ENCODE measurements at places on chromosomes 5 and 9. TPM values are rescaled to one million over a fixed set of nuclear protein-coding genes. Genes with fewer than 3 reads are reported as not detected.

Gene SPINK9
- not detected for total RNA-seq

GRCh38 chr9:129273136-129273895 is 95.3 kb upstream of the IER5L start:
- no peak for DNase-seq
- H3K36me3 ChIP-seq: no peaks in the 10 kb centered on the region
- no peaks in the 10 kb centered on the region for H3K27me3 ChIP-seq
- H3K27ac ChIP-seq: no peak overlapping the region
- no peaks in the 10 kb centered on the region for H3K4me1 ChIP-seq
- H3K4me3 ChIP-seq: no peak overlapping the region

GRCh38 chr5:42121401-42121800 is 196.3 kb downstream of the FBXO4 start:
- DNase-seq: no peak
- H3K4me3 ChIP-seq: no peak overlapping the region
- H3K27ac ChIP-seq: no peak overlapping the region

Gene GNAQ
- total RNA-seq: 13.4 TPM

Gene HCN1
- 5.5 TPM for total RNA-seq

- no peak overlapping the region for H3K4me3 ChIP-seq
- H3K36me3 ChIP-seq: peaks cover 4% of the 10 kb centered on the region
- peak; percentile 74 for DNase-seq
- H3K4me1 ChIP-seq: peaks cover 55% of the 10 kb centered on the region
- H3K27me3 ChIP-seq: no peaks in the 10 kb centered on the region
These were observed 96.8 kb downstream of the ZNF608 start for GRCh38 chr5:124649491-124650146.

GRCh38 chr5:22521521-22521920 is 331.6 kb downstream of the CDH12 start:
- H3K36me3 ChIP-seq: no peaks in the 10 kb centered on the region
- H3K27ac ChIP-seq: no peak overlapping the region
- no peaks in the 10 kb centered on the region for H3K27me3 ChIP-seq
- no peaks in the 10 kb centered on the region for H3K4me1 ChIP-seq

DNA sequence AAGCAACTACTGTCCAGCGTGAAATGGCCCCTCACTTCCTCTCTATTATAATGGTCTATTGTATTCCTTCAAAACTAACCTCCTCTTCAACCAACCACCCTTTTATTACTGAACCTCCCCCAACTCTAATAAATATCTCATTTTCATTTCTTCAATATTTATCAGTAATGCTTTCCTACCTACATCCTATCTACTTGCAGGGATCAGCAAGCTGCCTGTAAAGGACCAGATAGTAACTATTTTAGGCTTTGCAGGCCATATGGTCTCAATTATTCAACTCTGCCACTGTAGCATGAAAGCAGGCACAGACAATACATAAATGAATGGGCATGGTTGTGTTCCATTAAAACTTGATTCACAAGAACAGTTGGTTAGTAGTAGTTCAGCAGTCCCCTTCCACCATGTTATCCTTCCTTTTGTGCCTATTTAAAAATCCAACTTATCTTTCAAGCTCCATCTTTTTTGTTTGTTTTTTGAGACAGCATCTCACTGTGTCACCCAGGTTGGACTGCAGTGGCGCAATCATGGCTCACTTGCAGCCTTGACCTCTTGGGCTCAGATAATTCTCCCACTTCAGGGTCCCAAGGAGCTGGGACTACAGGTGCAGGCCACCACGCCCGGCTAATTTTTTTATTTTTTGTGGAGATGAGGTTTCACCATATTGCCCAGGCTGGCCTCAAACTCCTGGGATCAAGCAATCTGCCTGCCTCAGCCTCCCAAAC is 45.8 kb downstream of the PCDHGC5 start:
- no peak overlapping the region for H3K4me3 ChIP-seq
- no peaks in the 10 kb centered on the region for H3K27me3 ChIP-seq
- peaks cover 17% of the 10 kb centered on the region for H3K36me3 ChIP-seq
- no peak overlapping the region for H3K27ac ChIP-seq

Gene MGAT4B
- 77.1 TPM for total RNA-seq
